CMK (cell line): ENCODE measurements at places on chromosomes 7 and 10.

DNA sequence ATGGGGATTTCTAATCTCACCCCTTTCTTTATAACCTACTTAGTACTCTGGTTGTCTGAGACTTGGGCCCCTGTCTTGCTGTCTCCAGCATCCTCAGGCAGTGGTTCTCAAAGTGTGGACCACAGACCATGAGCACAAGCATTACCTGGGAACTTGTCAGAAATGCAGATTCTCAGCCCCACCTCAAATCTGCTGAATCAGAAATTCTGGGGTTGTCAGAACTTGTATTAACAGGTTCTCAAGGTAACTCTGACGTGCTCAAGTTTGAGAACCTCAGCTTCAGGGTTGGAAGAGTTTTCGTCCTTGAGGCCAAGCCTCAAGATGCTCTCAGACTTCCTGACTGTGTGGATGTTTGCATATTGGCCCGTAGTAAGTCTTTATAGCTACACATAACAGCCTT, 97.4 kb downstream of the REEP3 start:
- DNase-seq: no peak

GRCh38 chr10:24174014-24174413, 34.9 kb upstream of the KIAA1217 start:
- no peak for DNase-seq

DNA sequence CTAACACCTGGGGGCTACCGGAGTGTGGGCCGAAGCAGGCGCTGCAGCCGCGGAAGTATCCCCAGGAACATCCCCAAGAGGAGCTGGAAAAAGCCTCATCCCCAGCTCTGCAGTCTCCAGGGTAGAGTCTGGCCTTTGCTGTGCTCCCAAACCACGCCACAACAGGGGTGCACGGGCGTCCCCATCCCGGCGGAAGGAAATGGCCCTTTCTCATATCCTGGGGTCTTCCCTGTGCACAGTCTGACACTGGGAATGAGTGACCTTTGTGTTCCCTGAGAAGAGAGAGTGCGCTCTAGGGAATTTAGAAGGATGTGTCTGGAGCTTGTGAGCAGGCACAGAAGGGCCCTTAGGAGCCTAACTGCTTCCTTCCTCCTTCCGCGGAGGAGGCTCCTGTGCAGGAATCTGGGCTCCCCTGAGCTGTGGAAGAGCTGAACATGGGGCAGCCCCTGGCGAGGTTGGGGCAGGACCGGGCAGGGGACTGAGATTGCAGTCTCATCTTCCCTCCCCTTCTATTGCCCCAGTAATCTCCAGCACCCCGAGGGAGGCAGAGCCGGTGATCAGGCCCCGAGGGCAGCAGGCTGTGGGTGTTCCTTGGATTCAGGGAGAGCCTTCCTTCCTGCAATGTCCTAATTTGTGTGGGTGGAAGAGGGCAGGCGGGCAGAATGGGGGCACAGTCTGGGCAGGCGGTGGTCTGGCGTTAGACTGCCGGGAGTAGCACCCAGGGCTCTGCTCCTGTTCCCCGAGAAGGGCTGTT, 1.3 kb downstream of the REPIN1 start:
- no peak for DNase-seq

DNA sequence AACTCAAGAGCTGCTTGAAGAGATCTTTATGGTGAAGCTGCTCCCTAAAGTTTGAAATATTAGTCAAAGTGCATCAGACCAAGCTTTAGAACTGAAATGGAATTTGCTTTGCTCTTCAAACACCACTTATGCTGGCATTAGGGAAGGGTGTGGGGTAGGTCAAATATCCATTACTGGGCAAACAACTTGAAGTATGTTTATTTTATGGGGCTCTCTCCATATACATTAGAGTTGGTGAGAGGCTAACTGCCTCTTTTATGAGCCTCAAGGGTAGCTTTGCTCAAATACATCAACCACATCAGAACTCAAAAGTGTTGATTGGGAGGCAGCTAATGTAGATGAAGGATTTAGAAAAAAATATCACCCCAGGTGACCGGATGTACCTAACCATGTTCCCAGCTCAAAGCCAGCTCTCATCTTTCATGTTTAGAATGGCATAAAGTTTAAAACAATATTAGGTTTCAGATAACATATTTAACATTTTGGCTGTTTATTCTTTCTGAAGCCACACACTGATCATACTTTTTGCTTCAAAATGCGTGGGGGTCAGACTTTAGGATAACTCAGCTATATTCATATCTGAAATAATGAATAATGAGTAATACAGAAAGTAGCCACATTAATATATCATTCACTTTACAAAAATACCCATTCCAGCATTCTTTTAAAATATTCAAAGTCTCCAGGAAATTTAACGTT, 318.6 kb downstream of the PTEN start:
- no peak for DNase-seq

- DNase-seq: no peak
Measured at GRCh38 chr10:45660876-45661411, 11.6 kb downstream of the ZFAND4 start.

GRCh38 chr10:11874568-11875493, 51.7 kb downstream of the PROSER2 start:
- DNase-seq: no peak

GRCh38 chr10:48251152-48251524, 23.4 kb downstream of the FRMPD2 start:
- no peak for DNase-seq

DNA sequence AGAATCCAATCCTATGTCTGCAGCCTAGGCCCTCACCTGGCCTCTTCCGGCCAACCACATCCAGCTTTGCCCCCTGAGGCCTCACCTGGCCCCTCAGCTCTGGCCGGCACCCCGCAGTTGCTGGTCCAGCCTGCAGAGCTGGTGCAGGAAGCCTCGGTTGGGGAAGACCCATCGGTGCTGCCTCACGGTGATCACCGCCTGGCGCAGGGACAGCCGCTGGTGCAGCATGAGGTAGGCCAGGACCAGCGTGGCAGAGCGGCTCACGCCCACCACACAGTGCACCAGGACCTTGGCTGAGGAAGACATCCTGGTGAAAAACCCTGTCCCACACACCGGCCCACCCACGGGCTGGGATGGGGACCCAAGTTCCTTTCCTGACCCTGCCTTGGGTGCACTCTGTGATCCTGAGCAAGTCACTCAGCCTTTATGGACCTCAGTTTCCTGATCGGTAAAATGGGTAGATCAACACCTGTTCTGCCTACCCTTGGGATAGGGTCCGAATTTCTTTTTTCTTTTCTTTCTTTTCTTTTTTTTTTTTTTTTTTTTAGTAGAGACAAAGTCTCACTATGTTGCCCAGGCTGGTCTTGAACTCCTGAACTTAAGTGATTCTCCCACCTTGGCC, 5.8 kb upstream of the SAMD8 start:
- DNase-seq: no peak

GRCh38 chr10:42998481-42999384, 78.1 kb upstream of the RET start:
- DNase-seq: no peak

- no peak for DNase-seq
Measured at GRCh38 chr7:5602734-5603133, 178.7 kb downstream of the RNF216 start.

DNA sequence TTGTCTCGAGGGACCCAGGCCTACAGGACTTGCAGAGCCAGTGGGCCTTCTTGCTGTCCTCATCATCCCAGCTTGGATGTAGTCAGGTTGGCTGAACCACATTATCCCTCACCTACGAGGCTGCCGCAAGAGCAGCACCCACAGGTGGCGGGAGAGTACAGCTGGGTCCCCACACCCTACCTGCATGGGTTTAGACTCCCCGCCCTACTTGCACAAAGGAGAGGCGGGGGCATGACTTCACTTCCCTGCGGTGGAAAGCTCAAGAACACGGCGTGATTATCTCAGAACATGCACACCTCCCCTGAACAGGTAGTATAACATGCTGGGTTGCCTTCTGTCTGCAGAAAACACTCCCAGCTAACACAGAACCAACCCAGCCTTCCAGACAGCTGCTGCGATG, 57.5 kb downstream of the CTBP2 start:
- DNase-seq: no peak

GRCh38 chr10:18043148-18044006, 91.7 kb downstream of the SLC39A12 start:
- no peak for DNase-seq

GRCh38 chr10:1183033-1183396, 126.8 kb downstream of the WDR37 start:
- no peak for DNase-seq

GRCh38 chr7:353746-354325, 63.9 kb downstream of the FOXL3 start:
- DNase-seq: no peak

DNA sequence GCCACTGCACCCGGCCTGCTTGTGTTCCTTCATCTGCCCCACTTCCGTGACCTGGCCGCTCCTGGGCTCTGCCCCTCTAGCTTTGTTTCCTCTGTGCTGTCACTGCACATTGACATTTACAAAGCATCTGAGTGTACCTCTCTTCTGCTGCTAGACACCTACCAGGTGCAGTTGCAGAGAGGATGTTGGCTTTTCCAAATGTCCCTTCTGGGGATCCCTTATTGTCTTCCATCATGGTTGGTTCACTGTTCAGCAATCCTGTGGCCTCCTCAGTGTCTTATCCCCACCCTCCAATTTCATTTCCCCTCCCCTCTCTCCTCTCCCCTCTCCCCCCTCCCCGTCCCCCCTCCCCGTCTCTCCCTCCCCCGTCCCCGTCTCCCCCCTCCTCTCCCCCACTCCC, 13.8 kb downstream of the VWA2 start:
- DNase-seq: no peak

GRCh38 chr7:3000566-3000965, 43.1 kb downstream of the CARD11 start:
- no peak for DNase-seq

GRCh38 chr10:22693371-22693784, 21.0 kb downstream of the PIP4K2A start:
- no peak for DNase-seq

GRCh38 chr7:27103489-27104226, 1.2 kb upstream of the HOXA2 start:
- DNase-seq: no peak

GRCh38 chr7:31336202-31337001, 4.1 kb downstream of the NEUROD6 start:
- DNase-seq: no peak
